ENCODE measurements at places on chromosomes 6 and 20.

- DNase-seq, result peak; percentile 77
Observed at GRCh38 chr6:6131492-6132109, 124.9 kb upstream of the NRN1 start.

- no peak for DNase-seq
Observed at GRCh38 chr6:134419716-134420115, 101.8 kb upstream of the SGK1 start.

GRCh38 chr6:42774201-42774600 lies 7.7 kb upstream of the BICRAL start:
- no peak for DNase-seq

DNA sequence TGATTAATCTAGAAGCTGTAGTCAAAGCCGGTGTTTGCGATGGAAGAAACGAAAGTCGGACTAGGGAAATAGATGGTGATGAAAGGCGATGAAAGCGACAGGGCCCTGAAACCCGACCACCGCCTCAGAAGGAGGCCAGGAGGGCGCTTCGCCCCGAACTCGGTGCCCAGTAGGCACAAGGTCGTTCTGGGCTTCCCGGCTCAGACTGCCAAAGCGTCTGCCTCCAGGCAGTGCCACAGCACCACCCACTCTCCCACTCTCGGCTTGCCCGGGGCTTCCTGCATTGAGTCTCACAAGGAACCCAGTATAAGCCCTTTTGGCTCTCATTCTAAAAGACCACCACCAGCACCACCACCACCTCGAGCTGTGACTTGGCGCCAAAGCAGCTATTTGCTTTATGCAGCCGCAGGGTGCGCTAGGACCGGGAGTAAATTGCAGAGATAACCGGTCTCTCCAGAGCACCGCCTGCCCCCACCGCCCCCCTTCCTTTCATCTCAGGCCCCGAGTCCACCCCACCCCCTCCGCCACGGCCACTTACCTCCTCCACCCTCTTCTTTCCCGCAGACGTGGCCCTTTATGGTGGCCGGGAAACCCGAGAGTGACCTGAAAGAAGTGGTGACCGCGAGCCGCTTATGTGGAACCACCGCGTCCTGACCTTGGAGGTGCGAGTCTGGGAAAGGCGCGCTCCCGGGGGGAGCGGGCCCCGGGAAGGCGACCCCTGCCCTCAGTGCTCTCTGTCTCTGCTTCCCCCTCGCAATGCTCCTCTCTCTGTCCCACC lies 2.4 kb downstream of the TCF21 start:
- DNase-seq, result no peak

DNA sequence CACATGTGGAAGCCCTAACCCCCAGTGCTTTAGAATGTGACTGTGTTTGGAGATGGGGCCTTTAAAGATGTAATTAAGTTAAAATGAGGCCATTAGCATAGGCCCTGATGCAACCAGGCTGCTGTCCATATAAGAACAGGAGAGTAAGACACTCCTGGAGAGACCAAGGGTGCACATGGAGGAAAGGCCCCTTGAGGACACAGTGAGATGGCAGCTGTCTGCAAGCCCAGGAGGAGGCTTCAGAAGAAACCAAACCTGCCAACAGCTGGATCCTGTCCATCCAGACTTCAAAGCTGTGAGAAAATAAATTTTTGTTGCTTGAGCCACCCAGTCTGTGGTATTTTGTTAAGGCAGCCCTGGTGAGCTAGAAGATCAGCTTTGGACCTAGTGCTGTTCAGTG lies 16.8 kb upstream of the SNRPB2 start:
- no peak for DNase-seq

DNA sequence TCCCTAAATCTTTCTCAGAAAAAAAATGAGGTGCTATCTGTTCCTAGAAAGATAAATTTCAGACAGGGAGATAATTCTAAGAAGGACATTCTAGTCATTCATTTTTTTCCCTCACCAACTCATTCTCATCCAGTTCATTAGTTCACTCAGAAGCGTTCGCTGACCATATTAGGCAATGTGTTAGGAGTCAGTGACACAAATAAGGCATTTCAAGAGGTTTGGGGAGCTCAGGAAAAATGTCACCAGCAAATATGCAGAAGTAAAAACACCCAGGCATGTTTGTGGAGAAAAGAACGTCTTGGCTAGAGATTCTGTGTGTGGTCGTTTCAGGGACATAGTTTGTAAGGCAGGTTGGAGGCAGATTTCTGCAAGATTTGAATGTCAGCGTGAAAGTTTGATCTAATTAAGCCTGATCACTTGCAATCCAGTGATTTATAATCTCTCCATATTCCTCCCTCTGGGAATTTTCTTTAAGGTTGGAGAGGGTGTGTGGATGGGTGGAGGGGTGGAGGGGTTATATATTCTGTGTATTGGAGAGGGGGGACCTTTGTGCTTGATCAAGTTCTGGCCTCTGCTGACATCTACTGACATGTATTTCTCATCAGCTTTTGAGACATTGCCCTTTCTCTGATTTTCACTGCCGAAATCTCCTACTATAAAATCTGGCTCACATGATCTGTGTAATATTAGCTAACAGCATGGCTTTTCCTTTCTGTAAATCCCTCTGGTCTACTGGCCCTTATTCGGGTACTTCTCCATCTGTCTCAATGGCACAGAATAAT lies 3.6 kb downstream of the MYCT1 start:
- DNase-seq, result no peak

DNA sequence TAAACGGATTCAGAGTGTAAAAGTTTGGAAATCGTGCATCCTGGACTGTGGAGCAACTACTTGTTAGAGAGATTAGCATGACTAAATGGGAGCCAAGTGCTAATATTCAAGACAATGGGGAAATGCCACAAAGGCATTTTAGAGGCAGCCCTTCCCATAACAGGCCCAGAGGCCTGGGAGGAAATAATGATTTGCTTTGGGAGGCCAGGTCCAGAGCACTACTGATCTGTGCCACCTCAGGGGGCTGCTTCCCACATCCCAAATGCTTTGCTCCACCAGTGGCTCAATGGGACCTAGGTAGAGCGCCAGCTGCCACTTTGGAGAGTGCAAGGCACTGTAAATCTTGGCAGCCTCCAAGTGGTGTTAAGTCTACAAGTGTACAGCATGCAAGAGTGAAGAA lies 91.9 kb upstream of the HSF2 start:
- no peak for DNase-seq

- DNase-seq, result no peak
Observed at GRCh38 chr6:132052096-132052495, 100.9 kb upstream of the CCN2 start.

DNA sequence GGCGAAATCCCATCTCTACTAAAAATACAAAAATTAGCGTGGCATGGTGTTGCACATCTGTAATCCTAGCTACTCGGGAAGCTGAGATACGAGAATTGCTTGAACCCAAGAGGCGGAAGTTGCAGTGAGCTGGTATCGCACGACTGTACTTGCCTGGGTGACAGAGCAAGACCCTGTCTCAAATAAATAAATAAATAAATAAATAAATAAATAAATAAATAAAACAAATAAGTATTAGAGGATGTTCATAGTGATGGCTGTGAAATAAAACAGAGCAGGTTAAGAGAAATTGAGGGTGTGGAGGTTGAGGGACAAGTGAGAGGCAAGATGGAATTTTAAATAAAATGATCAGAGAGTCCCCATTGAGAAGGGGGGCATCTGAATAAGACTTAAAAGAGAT lies 124.7 kb upstream of the DST start:
- DNase-seq, result no peak

- no peak for DNase-seq
Observed at GRCh38 chr6:134416418-134417154, 98.7 kb upstream of the SGK1 start.

GRCh38 chr6:167932468-167933276 lies 64.8 kb upstream of the KIF25 start:
- no peak for DNase-seq

DNA sequence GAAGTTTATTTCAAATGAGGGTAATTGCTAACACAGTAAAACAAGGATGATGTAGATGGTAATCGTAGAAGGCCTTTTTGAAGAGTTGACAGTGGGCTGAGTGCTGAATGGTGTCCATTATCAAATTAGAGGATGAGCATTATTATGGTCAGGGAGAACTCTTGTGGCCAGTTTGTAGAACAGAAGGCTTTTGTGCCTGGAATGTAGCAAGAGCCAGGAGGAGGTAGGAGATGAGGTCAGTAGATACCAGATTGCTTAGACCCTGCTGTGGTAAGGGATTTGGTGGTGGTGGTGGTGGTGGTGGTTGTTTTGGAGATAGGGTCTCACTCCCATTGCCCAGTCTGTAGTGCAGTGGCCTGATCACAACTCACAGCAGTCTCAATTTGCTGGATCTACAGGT lies 6.2 kb downstream of the CSE1L start:
- DNase-seq, result no peak

DNA sequence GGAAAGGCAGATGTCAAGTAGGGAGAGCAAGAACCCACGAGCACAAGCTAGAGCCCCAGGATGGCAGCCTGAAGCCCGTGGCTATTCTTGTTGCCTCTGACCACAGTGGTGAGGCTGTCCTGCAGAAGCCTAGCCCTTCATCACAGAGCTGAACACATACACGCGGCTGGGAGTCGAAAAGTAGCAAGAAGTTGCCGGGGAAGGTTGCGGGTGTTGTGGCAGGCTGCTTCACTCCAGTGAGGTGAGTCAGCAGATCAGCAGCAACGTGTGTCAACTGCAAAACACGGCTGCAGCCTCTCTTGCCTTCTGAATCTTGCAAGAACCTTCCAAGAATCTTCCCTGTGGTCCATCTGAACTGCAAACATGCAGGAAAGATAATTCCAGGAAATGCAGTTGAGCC lies 10.6 kb upstream of the STX16 start:
- DNase-seq, result no peak

DNA sequence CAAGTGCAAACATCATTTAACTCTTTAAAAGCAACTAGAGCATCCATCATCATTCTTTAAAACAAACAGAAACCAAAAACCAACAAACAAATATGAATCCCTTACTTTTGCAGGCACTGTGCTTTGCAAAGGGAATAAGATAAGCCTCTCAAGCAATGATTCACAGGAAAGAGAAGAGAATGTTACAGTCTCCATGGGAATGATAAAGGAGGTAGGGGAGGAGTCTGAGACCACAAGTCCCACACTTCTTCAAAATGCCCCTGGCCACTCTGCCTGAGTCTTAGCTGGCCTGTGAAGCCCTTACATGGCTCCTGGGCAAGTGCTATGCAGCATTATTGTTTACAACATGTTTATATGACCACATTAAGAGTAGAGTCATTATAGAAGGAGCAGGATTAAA lies 257.7 kb upstream of the MARCKS start:
- DNase-seq, result no peak

GRCh38 chr6:154861825-154862224 lies 128.6 kb downstream of the SCAF8 start:
- DNase-seq, result no peak

DNA sequence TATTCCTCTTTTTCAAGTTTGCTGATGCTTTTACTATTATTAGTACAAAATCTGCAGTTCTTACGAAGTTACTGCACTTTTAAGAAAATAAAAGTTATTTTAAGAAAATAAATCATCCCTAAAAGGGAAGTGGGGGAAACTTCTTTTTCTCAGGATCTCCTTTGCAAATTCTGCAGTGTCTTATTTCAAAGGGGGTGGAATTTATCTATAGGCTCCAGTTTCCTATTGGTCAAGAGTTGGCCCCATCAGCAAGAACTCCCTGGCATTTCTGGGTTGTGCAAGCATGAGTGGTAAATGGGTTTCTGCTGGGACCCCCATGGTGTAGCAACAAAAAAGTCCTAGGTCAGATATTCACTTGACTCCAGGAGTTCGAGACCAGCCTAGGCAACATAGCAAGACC lies 136.3 kb upstream of the PRDM1 start:
- no peak for DNase-seq

DNA sequence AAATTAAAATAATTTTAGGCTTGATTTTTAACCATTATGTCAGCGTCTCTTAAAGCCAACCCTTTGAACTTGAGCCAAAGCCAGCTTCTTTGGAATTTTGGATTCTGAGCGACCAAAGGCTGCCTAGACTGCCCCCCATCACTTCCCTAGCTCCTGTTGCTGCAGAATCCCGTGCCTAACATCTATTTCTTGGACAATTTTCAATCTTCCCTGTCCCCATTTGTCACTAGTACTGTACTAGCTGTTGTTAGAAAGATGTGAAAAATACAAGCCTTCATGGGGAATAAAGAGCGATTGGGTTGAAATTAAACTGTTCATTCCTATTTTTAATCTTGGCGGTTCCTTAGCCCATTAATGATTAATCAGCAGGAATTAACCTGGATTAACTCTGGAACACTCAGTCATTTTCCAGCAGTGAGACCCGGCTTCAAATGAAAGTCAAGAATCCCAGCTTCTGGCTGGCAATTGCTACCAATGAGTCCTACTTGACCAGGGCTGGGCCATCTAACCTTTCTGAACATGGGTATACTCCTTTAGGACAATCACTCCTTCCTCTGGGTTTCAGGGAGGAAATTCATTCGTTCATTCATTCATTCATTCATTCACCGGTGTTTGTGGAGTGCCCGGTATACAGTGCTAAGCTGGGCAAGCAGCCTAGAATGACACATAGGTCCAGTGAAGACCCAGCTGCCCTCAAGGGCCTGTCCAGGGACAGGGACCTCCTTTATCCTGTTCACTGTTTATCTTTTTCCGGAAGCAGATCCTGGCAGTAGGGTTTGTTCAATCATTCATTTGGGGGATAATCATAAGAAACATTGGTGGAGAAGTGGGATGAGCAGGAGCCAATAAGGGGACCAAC lies 1.4 kb upstream of the RRBP1 start:
- DNase-seq, result no peak

DNA sequence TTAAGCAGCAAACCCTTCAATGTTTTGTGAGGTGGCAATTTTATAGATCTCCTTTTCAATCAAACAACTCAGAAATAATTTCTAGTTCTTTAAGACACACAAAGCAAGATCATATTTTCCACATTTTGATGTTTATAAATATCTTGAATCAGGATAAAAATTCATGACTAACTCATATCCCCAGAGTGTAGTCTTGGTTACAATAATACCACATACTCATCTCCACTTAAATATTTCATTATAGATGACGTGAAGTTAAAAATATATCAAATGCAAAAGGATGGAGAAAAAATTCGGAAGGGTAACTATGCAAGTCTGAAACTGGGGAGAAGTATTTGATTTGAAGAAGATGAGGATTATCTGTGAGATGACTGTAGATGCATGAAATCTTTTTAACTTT lies 59.8 kb upstream of the HIVEP1 start:
- no peak for DNase-seq

- DNase-seq, result no peak
Observed at GRCh38 chr6:130694606-130695005, 132.6 kb upstream of the SMLR1 start.

DNA sequence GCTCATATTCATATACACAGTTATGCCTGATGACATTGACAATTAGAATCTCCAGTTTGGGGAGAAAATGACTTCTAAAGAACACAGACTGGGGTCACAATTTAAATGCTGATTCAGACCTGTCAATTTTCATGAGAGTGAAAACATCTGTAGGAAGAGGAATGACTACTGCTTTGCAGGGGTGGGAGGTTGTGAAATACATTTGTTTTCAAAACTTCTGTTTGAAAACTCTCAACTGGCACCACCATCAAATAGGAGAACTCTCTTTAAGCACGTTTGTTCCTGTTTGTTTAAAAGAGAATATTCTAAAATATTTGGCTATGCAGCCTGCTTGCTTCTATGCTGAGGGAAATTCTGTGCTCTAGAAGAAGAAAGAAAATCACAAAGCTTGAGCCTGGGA lies 50.8 kb upstream of the ADGRF5 start:
- no peak for DNase-seq

- no peak for DNase-seq
Observed at GRCh38 chr20:11112832-11113231, 439.0 kb upstream of the JAG1 start.
